ENCODE measurements at places on chromosomes 2 and 18.

- no peak for DNase-seq
These were observed 26.7 kb downstream of the PTPN2 start for GRCh38 chr18:12857215-12857905.

- DNase-seq = peak; percentile 33
These were observed 52.1 kb downstream of the CYRIA start for GRCh38 chr2:16613539-16614011.

GRCh38 chr18:36155851-36156757, 26.4 kb downstream of the ELP2 start:
- DNase-seq = no peak

DNA sequence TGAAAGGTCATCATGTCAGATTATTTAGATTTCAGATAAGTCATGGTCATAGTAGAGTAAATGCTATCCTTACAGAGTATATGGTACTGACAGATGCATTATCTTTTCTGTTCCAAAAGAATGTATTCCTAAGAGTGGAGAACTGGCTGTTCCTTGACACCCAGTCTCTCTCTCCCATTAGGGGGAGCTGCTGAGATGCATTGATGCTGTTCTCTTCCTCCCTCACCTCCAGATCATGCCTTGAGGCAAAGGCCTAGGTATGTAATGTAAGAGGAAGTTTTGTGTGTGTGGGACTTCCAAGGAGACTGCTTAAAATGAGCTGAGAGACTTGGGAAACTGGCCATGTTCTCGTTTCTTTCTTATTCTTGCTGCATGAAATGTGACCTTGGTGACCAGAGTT, 979.5 kb upstream of the CELF4 start:
- DNase-seq = no peak

GRCh38 chr2:12728221-12728777, 11.6 kb downstream of the TRIB2 start:
- DNase-seq = no peak

DNA sequence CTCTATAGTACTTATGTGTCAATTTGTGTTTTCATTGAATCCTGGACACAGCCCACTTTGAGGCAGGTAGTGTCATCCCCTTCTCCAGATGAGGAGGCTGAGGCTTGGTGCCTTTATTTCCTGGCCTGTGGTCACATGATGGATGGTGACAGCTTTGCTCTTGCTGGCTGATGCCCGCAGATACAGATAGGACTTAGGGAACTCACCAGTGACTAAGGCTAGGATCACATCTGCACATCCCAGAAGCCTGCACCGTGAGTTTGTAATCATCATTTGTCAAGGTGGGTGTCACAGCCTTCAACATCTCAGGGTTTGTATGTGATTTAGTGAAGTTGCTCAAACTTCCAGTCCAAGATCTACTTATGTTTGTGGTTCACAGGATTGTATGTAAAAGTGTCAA, 295.1 kb upstream of the RAB12 start:
- DNase-seq = no peak

GRCh38 chr2:6441800-6442199, 423.9 kb downstream of the CMPK2 start:
- DNase-seq = no peak

GRCh38 chr2:29215073-29215472, 99.9 kb downstream of the CLIP4 start:
- no peak for DNase-seq

- no peak for DNase-seq
These were observed 68.4 kb upstream of the POMC start for GRCh38 chr2:25236736-25237135.

DNA sequence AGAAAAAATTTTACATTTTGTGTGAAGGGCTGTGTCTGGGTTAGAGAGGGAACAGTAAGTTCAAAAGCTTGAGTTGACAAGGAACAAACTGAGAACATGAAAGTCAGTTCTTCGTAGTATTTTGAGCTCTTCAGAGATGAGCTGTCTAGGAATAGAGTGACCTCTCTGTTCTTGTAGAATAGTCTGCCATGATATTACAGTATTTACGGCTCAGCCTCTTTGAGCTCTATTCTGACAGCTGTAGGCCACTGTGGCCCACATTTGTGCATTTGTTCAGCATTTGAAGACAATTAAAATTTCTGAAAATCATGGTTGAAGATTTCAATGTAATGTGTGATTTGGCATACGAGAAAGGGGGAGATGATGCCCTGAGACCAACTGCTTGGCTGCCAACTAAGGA, 172.8 kb downstream of the MGAT5 start:
- DNase-seq = peak; percentile 43

- DNase-seq = no peak
These were observed 1521.3 kb upstream of the ACVR2A start for GRCh38 chr2:146323564-146323963.

DNA sequence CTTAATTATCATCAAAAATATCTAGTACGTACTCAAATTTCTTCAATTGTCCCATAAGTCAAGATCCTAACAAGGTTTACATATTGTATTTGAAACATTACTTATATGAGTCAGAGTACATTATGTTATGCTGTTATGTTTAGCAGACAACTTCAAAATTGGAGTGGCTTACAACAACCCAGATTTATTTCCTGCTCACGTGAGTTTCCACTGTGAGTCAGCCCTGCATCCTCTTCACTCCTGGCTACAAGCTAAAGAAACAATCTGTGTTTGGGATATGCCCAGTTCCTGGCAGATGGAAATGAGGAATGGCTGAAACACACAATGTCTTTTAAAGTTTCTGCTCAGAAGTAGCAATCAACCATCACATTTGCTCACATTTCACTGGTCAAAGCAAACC, 31.5 kb upstream of the TANC1 start:
- no peak for DNase-seq

- DNase-seq = no peak
These were observed 567.7 kb downstream of the DCC start for GRCh38 chr18:52907543-52908308.

- DNase-seq = no peak
These were observed 5.7 kb downstream of the ITGB6 start for GRCh38 chr2:160194351-160194750.

DNA sequence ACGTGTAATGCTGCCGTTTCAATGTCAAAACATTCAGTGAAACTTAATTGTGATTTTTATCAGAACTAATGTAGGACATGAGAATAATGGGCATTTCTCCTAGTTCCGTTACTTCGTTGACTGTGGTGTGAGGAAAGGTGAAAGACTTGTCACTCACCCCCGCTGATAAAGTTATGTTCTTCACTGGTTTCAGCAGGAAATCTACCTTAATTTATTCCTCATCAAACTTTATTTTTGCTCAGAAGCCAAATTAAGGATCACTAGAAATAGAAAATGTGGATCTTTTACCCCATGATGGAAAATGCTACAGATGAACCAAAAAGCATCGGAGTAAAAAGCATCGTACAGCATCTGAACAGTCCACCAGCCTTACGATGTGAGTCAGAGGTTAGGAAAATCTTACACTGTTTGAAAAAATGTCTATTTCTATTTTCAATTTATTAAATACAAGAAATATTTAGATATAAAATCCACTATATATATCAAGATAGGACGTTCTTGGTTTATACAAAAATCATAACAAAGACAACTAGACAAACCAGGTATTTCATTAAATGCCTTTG, 1.0 kb upstream of the ROCK1 start:
- DNase-seq = no peak

GRCh38 chr2:103823847-103824246, 1030.1 kb upstream of the POU3F3 start:
- DNase-seq = no peak

DNA sequence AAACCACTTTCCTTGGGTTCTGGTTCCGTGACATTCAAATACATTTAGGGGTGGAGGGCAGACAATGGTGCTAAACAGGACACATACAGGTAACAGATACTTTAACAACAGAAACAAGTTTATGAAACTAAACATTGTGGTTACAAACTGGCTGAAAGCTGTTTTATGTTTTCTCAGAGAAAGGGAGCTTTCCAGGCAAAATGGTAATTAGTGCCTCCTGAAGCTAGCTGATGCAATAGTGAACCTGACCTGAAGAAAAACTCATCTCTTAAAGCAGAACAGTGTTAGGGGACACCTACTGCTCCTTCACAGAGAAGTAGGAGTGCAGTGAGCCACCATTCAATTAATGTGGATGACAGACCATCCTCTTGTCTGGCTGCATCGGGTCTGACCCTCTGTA, 138.9 kb downstream of the CCDC148 start:
- no peak for DNase-seq

DNA sequence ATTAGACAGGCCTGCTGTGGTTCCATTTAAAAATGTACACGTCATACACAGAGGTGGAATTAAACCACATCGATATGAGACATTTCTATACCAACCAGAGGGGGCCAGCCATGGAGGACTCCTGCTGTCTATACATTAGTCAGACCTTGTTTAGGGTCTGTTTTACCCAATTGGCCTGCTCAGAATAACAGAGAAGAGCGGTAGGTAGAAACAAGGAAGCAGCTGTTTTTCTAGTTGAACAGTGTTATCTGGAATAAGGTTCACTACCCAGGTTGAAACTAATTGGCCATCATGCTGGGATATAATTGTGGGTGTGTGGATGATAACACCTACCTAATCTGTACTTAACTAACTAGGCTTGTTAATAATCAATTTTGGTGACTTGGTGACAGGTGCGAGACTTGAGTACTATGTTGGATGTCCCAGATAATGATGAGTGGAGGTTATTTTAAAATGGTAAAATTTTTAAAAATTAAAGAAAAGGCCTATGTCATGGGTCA, 47.5 kb downstream of the RHBDD1 start:
- no peak for DNase-seq

DNA sequence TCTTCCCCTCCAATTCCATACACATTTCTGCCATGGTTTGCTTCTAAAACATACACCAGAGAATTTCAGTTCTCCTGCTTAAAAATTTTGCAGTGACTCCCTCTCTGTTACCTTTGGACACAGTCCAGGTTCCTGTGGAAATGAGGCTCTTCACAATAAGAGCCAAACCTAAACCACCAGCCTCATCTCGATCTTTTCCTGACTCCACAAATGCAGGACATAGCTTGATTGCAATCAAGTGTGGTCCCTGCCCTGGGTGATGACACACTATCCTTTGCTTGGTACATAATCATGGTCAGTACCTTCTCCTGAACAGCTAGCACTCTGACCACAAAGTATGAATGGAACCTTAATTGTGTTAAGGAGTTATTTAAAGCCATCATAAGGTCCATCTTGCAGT, 134.9 kb upstream of the CHAC2 start:
- DNase-seq = no peak

GRCh38 chr18:3323900-3324299, 62.0 kb downstream of the MYL12B start:
- DNase-seq = no peak

GRCh38 chr2:218448934-218449333, 30.0 kb downstream of the VIL1 start:
- DNase-seq = no peak

DNA sequence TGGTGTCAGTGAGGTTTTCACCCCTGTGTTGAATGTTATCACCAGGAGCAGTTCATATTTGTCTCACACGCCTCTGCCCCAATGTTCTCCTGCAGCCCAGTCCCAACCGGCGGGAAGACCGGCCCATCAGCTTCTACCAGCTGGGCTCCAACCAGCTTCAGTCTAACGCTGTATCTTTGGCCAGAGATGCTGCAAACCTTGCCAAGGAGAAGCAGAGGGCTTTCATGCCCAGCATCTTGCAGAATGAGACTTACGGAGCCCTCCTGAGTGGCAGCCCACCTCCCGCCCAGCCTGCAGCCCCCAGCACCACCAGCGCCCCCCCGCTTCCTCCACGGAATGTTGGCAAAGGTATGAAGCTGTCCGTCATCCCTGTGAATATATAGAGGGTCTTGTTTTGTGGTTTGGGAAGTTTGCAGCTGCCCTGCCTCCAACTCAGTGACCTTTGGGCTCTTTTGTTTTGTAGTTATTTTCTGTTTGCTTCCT, 35.1 kb downstream of the ITGB1BP1 start:
- no peak for DNase-seq

DNA sequence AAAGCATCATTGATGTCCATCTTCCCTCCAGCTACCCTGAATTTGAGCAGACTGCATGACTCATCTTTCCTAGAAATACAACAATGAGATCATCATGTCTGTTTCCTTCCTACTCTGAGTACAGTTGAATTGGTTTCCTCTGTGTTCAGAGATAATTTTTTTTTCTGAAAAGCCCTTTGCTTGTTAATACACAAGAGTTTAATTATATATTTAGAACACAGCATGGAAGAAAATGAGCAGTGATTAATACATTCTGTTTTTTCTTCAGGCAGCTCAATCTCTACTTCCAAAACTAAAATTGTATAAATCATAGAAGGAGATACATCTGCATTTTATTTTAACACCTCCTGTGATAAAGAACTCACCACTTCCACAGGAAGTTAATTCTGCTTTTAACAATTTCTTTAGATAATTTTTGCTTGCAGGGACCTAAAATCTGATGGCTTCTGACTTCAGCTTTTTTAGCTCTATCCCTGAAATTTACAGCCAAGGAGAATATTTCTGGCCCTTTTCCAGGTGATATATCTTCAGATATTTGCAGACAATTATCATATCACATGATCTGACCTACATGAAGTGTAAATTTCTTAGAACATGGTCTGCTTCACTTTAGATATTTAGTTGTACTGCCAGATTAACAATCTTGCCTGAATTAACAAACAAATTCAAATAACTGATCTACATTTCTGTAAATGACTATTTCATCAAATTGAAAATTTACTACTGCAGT, 249.0 kb downstream of the TRIB2 start:
- DNase-seq = no peak

GRCh38 chr2:207256476-207257207, 90.9 kb upstream of the KLF7 start:
- DNase-seq = no peak

DNA sequence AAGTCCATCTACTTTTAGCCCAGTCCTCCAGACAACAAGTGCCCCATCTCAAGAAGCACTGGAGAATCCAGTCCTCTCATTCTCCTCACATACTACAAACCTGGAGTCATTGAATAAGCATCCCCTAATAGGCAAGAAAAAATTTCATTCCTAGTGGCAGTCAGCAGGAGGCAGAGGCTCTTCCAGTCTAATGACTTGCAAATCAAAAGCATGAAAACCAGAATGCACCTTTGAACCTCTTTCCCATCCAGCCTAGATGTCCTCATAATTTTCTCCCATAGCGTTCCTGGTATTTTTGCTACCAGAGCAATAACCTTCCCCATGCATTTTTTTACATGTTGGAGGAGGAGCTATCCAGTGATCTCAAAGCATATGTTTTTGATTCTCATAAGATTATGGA, 252.6 kb downstream of the TTC32 start:
- DNase-seq = no peak
